ENCODE measurements at places on chromosomes 16 and 17.

- DNase-seq: no peak
Measured at GRCh38 chr16:27083861-27084261, 17.1 kb downstream of the C16orf82 start.

DNA sequence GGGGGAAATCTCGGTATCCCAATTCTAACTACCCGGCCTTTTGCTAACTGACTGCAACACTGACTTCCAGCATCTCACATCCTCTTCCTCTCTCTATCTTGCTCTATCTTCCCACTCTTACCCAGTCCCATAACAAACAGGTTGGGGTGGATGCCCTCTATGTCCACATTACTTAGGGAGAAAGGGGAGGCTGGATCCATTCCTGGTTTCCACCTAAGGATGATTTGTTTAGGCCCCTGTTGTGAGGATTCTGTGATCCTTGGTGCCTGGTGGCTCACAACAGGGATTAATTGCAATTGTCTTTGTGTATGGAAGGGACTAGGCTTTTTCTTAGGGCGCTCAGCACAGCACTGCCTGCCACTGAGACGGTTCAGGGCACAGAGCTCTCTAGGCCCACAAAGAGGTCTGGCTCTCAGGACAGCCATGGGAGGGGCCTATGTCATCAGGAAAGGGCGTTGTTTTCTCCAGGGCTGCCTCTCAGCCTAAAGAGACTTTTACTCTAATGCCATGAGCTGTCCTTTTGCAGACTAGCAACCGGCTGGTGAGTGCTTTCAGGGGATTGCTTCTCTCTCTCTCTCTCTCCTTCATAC lies 612.1 kb upstream of the SALL1 start:
- DNase-seq: no peak

DNA sequence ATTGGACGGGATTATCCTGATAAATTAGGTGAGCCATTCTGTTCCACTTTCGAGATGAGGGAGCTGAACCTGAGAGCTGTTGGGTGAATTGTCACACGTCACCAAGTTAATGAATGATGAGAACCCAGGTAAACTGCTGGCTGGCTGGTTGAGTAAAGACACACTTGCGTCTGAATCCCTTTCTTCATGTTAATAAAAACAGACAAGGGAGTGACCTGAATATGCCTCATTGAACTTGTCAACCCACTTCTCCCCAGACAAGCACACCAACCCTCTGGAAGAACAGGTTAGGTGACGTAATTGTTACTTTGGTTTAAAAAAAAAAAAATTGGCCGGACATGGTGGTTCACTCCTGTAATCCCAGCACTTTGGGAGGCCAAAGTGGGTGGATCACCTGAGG lies 400.9 kb upstream of the CDH5 start:
- peak; percentile 34 for DNase-seq

DNA sequence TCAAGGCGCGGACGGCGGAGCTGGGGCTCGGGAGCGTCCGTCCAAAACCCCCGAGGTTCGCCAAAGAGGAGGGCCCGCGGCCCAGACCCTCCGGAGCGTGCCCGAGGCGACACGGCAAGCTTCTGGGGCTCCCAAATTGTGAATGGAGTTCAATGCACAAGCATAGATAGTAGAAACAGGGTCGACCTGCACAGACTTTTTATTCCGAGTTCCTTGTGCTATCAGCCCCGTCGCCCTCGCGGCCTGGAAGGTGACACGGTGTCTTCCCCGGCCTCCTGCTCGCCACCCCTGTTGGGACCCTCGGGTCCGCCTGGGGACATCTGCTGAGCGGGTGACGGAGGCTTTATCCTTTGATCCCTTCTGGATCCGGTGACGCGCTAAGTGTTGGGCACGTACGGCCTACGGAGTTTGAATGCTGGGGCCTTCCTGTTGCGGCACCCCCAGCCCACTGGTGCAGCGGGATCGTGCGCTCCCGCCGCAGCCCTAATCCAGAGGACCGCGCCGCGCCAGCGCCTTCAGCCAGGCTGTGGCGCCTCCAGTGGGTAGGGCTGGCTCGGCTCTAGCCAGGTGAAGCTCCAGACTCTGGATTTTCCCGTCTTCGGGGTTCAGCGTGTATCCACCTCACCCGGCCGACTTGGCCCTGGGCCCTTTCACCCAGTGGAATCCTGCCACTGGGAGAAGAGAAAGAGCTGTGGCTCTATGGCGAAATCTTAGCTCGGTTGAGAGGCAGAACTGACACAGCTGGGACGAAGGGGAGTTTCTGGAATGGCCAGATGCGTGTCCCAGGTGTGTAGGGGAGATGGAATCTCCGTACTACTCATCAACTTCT lies 17.0 kb upstream of the NTN1 start:
- DNase-seq: no peak

GRCh38 chr17:5552841-5553240 lies 31.5 kb downstream of the NLRP1 start:
- no peak for DNase-seq

- no peak for DNase-seq
Measured at GRCh38 chr16:29007730-29008593, 23.1 kb downstream of the LAT start.

GRCh38 chr16:49307176-49307575 lies 25.5 kb upstream of the CBLN1 start:
- DNase-seq: no peak

DNA sequence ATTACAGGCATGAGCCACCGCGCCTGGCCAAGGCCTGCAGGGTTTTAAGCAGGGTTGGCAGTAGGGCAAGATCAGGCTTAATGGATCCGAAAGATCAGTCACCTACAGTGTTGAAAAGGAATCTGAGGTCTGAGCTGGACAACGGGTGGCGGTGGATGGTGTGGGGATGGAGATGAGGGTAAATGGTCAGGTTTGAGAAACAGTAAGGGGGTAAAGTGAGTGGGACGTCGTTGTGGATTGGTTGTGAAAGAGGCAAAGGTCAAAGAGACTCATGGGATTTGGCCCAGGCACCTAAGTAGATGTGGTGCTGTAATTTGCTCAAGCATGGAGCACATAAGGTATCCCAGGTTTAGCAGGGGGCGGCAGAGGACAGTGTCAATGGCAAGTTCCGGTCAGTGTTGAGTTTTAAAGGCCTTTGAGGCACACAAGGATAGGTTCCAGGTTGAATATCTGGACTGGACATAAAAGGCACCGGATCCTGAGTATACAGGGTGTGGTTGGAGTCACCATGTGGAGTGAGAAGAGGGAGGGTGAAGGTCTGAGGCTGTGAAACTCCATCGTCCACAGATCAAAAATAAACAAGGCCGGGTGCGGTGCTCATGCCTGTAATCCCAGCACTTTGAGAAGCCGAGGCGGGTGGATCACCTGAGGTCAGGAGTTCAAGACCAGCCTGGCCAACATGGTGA lies 1.1 kb upstream of the SLC16A5 start:
- DNase-seq: no peak

- no peak for DNase-seq
Measured at GRCh38 chr17:68892658-68893057, 62.5 kb downstream of the ABCA8 start.

GRCh38 chr16:12646490-12647274 lies 157.0 kb downstream of the CPPED1 start:
- no peak for DNase-seq

GRCh38 chr16:65066651-65067050 lies 55.2 kb downstream of the CDH11 start:
- DNase-seq: no peak

GRCh38 chr16:23072084-23072599 lies 77.1 kb downstream of the USP31 start:
- peak; percentile 63 for DNase-seq

DNA sequence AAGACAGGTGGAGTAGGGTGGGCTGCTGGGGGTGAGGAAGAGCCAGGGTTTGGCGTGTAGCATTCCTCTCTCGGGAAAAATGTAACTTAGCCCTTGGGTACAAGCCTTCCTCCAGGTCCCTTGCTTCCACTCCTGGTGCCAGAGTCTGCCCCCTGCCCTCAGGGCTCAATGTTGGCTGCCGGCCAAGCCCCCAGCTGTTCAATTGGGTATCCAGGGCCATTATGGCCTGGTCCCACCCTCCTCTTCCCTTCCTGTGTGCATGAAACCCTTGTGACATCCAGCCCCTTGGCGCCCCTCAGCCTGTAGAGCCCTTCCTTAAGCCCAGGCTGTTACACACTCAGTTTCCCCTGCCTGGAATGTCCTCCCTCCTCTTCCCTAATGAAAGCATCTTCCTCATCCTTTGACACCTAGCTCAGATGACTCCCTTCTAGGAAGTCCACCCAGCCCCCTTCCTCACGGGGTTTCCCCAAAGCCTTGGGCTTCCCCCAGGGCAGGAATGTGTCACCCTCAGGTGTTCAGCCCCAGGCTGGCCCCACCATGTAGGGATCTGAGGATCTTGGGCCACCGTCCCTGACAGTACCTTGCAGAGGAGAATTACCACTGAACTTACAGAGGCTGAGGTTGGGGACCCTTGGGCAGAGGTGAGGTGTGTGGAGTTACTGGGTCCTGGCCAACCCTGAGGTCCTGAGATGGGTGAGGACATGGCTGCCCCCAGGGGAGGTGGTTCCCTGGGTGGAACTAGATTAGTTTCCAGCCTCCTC lies 30.0 kb downstream of the B9D1 start:
- no peak for DNase-seq

DNA sequence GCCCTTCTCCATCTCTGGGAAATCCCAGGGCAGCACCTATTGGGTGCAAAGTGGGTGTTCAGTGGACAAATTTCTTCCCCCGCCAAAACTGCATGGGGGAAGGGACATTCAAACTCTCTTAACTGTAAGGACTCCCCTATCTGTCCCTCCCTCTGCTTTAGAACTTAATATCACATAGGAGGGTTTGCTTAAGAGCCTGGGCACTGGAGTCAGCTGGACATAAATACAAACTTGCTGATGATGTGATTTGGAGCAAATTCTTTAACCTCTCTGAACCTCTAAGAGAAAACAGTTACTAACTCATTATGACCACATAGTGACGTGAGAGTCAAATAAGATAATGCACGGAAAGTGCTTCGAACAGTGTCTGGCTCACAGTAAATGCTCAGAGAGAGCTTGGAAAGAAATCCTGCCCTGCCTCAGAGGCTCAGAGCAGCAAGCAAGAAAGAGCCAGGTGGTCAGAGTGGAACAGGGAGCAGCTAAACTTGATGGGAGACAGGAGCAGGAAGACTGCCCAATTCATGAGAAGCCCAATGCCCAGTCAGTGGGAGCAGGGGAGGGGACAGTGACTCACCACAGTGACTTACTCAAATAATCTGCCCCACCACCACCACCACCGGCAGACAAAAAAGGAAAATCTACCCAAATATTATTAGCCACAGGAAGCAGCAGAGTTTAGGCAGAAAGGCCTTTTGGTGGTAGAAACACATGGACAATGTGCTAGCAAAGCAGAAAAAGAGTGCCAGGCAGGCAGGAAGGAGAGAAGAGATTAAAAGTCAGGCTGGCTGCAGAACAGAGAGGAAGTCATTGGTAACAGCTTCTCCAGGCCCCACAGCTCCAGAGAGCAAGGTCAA lies 23.9 kb upstream of the CCL1 start:
- DNase-seq: no peak

- DNase-seq: no peak
Measured at GRCh38 chr17:41651625-41652460, 27.5 kb upstream of the KRT17 start.

DNA sequence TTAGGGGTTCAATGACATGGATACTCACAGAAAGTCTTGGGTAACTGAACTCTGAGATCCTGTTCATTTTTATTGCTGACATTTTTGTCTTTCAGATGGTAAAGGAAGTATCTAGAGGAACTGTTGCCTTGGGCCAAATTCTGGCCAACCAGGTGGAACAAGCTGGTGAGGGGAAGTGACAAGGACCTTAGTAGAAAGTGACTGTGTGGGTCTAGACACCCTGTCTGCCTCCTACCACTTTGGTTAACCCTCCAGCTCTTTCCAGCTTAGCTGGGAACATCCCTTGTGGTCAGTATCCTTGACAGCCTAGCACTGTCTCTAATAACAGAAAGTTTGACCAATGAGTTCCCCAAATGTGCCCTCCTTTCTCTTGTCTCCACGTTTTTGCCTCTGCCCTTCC lies 28.8 kb upstream of the PRKCB start:
- DNase-seq: no peak

DNA sequence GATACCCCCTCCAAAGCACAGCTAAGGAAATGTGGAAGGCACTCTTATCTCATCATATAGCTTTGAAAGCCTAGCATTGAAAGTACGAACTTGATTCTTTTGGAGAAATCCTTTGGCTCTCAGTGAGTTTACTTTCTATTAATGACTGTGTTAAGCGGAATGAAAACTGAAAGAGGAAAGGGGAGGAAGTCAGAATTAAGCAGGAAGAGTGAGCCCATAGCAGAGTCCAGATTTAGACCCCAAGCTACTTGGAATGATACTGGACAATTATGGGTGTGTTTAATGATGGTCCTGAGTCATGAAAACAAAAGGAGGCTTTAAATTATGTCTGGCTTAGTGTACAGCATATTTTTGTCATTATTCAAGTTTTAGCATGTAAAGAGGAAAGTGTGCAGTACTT lies 42.2 kb downstream of the TENT4B start:
- DNase-seq: no peak

- no peak for DNase-seq
Measured at GRCh38 chr17:27849474-27850185, 43.5 kb downstream of the LYRM9 start.

- no peak for DNase-seq
Measured at GRCh38 chr16:21001262-21001661, 100.7 kb downstream of the LYRM1 start.

DNA sequence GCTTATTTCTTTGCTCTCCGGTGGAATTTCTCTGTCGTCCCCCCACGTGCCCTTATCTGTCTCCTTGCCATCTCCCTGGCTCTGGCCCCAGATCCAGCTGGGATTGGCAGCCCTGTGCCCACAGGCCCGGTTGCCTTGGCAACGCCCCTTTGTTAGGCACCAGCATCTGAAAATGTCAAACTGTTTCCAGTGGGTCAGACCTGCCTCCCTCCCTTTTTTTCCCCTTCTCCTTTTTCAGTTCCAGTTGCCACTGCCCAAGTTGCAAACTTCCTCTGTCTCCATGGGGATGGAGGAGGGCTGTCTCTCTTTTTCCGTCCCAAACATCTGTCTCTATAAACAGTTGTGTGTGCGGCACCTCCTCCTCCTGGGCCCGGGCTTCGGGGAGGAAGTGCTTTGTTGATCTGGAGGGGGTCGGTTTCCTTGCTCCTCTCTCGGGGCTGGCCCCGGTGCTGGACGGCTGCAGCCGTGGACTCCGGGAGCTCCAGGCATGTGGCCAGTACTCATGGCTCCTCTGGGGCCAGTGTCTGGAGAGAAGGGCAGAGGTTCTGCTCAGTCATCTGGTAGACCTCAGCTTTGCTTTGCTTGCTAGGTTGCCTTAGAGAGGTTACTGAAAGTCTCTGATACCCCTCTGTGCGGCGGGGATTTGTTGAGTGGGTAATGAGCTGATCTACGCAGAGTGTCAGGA lies 35.3 kb downstream of the SOCS3 start:
- no peak for DNase-seq

GRCh38 chr16:586645-587590 lies 2.9 kb upstream of the RAB40C start:
- DNase-seq: no peak

- DNase-seq: no peak
Measured at GRCh38 chr16:61435346-61435745, 600.9 kb downstream of the CDH8 start.

GRCh38 chr17:2416010-2416734 lies 15.3 kb upstream of the MNT start:
- no peak for DNase-seq

GRCh38 chr17:37360632-37361031 lies 15.2 kb upstream of the C17orf78 start:
- DNase-seq: no peak

GRCh38 chr17:43372273-43372911 lies 26.4 kb upstream of the ARL4D start:
- no peak for DNase-seq
